Lower lobe of right lung (tissue), 2 donors: ENCODE measurements at places on chromosomes 1 and 21.

DNA sequence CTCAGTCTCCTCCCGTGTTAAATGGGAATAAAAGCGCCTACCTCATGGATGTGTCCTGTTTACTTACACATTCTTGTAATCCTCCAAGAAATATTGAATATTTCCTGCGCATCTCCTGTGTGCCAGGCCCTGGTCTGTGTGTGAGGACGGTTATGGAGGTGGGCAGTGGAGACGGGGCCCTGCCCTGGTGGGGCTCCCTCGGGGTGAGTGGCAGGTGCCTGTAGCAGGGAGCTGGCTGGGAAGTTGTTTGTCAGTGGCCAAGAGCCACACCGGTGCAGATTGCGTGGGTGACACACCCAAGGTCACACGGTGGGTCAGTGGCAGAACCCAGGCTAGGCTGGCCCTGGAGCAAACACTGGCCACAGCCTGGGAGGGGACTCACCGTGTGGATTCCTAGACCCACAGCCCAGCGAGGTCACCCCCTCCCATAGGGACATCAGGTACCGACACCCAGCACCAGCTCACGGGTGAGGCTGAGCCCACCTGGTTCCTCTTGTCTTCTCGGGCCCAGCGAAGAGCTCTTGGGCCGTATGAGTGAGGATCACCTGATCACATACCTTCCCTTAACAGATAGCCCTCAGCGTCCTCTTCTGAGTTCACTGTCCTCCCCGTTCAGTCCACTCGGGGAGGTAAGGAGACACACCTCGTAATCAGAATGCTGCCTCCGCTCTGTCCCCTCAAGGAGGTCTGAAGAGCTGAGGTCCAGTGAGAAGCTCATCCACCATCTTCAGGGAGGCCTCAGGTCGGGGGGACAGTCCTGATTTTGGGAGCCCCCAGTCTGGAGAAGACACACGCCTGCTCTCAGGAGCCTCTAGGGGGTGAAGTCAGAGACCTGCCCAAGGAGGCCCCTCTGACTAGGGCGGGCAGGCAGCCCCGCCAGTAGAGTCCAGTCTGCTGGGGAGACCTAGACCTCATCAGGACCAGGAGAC lies 349.6 kb downstream of the MATN1 start:
- no peak for DNase-seq

DNA sequence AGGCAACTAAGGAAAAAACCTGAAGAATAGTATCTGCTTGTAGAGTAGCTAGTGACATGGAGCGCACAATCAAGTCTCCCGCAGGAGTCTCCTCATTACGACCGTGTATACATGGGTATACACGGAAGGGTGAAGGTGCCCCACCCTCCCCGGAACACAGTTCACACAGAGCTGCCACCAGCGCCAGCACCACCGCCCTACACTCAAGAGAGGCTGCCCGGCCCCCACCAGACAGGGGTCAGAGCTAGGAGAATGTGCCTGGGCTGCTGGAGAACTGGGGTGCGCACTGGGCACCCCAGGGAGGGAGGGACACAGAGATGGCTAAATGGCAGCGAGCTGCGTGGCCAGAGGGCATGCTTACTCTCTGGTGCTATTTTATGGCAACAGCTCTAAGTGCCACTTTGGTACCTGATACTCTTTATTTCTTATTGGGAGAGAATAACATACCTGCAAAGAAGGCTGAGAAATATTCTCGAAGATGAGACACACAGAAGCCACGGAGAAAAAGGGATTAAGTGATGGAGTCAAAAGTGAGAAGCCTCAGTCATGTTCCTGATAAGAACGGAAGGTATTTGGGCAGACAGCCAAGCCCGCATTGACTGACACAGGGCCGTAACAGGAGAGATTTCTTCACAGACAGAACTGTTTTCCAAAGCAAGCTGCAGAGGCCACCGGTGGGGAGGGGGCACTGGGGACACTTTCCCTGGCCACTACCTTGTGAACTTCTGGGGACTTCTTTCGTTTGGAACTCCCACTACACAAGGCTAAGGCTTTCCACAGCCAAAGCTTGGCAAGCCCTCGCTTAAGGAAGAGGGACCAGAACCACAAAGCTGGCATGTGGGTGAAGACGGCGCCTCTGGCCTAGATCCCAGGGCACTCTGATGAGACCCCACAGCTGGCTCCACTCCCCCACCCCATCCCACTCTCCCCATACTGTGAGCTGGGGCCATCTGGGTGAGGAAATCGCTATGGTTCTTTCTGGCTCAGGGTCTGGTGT lies 108.0 kb downstream of the PGBD5 start:
- DNase-seq, result no peak

DNA sequence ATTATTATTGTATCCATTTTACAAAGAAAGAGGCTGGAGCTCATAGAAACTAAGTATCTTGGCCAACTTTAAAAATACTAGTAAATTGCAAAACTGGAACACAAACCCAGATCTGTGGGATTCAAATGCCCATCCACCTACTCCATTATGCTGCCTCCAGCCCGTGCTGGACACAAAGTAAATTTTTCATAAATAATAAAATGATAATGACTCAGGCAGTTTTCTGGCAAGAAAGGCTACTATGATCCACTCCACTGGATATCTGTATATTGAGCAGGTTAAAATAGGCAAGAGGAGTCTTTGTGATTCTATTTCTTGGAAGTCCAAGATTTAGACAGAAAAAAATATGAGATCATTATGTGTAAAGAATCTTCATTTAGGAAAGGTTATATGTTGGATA lies 138.3 kb upstream of the DUSP10 start:
- no peak for DNase-seq

DNA sequence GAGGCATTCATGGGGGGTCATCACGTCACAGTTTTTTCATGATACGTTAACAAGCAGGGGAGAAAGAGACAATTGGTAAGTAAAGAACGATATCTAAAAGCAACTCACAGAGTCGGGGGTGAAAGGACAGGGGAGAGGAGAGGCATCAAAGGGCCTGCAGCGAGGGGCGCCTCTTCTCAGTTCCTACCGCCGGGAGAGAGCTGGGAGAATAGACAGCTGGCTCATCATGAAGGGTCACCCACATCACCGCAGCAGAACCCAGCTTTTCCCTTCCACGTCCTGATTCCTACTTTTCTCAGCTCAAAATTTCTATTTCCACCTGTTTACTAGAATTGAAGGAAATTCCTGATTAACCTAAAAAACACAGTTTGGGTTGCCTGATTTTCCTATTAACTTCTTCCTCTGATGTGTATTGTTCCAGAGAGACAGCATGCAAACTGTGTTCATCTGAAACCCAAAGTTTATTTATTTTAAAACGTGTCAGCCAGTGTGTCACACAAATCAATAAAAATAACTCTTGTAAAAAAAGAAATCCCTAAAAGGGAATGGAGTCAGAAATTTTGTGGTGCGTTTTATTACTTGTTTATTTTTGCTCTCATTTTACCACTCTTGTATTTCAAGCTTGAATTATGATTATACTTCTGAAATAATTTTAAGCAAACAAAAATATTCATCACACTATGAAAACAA lies 75.4 kb downstream of the SLC25A24 start:
- DNase-seq, result no peak

- no peak for DNase-seq
Observed at GRCh38 chr1:174112489-174113162, 46.7 kb upstream of the RABGAP1L start.
